NK-92 treated with Interleukin-12 subunit alpha and Interleukin-12 subunit beta, amount 100 ng/mL, for 24 hours (cell line): ENCODE measurements at places on chromosomes 12 and 14.

- DNase-seq = no peak
Observed at GRCh38 chr12:109309381-109310246, 530 bp upstream of the FOXN4 start.

- DNase-seq = no peak
Observed at GRCh38 chr14:77119851-77120250, 21.7 kb downstream of the ZDHHC22 start.

DNA sequence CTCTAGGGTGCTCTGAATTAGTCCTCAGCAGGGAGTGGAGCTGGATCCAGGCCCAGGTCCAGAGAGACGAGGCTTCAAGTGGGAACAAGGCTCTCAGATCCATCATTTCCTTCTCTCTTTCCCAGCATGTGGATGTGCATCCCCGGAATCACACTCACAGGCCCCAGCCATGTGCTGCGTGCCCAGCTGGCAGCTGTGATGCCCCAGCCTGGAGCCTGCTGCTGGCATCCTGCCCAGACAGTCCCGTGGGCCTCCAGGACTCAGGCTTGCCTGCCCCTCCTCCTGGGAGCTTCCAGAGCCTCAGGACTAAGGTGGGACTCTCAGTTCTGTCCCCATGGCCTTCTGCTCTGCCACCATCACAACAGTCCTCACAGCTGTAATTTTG is 6.2 kb upstream of the KRT84 start:
- no peak for DNase-seq

GRCh38 chr12:7731486-7731885 is 15.7 kb downstream of the CLEC4C start:
- no peak for DNase-seq

DNA sequence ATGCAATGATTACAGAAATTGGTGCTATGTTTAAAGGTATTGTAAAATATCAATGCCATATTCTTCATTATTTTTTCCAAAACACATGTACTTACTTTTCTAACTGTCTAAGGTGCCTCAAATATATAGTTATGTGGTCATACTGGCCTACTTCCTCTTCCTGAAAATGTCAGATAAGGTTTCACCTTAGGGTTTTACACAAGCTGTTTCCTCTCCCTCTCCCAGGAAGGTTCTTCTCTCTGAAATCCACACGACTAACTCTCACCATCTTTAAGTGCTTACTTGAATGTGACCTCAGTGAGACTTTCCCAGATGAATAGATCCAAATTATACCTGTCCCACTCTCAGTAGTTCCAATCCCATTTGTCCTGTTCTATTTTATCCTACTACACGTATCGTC is 11.6 kb upstream of the CLEC4D start:
- DNase-seq = no peak

DNA sequence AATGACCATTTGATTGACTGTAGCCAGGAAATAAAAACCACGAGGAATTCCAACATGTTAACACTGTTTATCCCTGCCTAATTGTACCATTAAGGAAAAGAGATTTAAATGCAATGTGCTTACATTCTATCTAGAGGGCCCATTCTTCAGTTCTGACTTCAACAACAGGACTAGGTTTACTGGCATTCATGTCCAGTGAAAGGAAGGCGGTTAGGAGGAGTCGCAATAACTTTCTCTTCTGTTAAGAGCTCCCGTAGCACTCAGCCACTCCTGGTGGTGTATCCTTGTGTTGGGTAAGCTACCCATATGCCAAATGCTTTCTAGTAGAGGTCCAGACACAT is 154.7 kb downstream of the STXBP6 start:
- DNase-seq = no peak

DNA sequence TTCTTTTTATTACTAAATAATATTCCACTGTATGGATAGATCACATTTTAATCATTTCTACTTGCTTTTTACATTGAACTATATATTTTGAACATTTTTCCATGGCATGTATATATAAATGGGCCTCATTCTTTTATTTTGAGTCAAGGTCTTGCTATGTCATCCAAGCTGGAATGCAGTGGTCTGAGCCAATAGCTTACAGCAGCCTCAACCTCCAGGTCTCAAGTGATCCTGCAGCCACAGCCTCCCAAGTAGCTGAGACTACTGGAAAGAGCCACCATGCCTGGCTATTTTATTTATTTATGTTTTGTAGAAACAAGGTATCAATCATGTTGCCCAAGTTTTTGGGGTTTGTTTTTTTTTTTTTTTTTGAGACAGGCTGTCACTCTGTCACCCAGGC is 7.6 kb downstream of the FCF1 start:
- no peak for DNase-seq

- no peak for DNase-seq
Observed at GRCh38 chr14:29637411-29637810, 290.2 kb downstream of the PRKD1 start.

DNA sequence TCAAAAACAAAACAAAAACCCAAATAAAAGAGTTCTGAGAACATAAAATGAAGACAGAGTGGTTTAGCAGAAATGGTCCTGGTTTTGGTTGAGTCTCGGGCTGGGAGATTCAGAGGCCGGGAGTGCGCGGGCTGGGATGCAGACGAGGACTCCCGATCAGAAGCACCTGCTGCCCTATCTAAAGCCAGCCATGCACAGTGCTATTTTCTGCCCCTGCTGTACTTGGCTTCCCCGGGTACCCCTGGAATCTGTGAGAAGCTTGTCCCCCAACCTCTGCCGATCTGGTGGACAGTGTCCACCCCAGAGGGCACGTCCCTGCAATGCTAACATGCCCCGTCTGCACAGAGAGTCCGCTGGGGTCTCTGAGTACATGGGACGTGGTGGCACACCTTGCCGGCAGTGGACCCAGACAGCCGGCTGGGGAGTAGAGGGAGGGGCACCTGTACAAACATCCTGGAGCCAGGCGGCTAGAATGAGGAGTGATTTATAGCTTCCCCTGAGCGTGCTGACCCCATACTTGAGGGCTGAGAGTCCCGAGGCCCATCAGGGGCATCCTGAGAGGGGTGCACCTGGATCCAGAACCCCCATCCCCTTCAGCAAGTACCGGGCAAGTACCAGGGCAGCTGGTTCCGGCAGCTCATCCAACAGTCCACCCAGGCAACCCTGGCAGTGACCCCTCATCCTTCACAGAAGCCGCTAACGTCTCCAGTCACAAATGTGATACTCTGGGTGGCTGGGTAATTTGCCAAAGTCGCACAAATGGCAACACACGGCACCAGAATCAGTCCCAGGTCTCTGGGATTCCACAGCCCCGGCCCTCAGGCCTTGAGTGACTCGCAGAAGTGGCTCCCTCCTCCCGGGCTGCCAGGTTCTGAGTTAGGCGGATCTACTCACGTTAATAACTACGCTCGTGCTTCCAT is 37.1 kb downstream of the CHGA start:
- no peak for DNase-seq

GRCh38 chr12:76270657-76271358 is 77.4 kb downstream of the BBS10 start:
- DNase-seq = no peak

- DNase-seq = no peak
Observed at GRCh38 chr14:91866061-91866460, 1.3 kb downstream of the TC2N start.

- DNase-seq = no peak
Observed at GRCh38 chr12:106096376-106096775, 42.4 kb downstream of the NUAK1 start.

DNA sequence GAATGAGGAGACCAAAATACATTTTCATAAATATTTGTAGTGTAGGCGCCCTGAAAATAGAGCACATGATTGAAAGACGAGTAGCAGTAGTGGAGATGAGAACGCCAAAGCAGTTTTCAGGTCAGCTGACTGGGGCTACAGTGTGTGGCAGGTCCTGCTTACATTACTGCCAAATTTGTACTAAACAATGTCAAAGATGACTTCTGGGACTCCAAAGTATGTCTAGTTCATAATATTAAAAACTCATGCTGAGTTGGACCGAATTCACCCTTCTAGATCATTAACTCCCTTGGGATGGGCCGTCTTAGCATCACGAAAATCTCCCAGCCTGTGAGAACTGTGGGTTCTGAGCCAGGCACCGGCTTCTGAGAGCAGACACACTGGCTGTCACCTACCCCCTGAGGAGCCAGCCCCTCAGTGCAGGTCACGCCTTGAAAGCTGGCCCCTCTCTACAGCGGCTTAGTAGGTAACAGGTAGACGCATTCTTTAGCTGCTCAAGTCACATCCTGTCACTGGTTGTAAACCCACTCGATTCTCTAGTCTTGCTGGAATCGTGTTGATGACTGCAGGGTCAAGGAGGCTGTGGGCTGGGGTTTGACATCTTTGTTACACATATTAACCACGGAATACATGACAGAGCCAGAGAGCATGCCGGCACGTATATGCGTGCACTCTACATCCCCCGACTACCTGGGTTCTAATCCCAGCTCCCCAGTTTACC is 210.4 kb downstream of the ETV6 start:
- DNase-seq = no peak

- DNase-seq = no peak
Observed at GRCh38 chr12:7628381-7628961, 37.2 kb downstream of the APOBEC1 start.

DNA sequence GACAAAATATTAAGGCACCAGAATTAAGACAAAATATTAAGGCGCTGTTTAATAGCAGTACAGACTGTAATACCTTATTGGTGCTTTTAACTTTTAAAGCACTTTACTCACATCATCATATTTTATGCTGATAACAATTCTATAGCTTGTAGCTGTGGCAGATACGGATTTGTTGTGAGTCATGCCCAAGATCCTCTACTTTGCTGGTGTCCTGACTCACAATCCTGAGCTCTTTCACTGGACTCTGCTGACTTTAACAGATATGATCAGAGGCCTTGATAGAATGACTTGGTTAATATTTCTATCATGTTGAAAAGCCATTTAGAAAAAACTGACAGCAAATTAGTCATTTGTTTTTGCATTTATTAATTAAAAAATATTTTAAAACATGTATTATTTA is 99.0 kb upstream of the PKP2 start:
- no peak for DNase-seq

DNA sequence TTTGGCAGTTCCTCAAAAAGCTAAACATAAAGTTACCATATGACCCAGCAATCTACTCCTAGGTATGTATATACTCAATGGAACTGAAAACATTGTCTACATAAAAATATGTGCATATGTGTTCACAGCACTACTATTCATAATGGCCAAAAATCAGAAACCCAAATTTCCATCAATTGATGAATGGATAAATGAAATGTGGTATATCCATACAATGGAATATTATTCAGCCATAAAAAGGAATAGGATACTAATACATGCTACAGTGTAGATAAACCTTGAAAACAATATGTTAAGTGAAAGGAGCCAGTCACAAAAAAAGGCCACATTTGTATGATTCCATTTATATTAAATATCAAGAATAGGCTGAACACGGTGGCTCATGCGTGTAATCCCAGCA is 3.4 kb downstream of the ACYP1 start:
- no peak for DNase-seq

DNA sequence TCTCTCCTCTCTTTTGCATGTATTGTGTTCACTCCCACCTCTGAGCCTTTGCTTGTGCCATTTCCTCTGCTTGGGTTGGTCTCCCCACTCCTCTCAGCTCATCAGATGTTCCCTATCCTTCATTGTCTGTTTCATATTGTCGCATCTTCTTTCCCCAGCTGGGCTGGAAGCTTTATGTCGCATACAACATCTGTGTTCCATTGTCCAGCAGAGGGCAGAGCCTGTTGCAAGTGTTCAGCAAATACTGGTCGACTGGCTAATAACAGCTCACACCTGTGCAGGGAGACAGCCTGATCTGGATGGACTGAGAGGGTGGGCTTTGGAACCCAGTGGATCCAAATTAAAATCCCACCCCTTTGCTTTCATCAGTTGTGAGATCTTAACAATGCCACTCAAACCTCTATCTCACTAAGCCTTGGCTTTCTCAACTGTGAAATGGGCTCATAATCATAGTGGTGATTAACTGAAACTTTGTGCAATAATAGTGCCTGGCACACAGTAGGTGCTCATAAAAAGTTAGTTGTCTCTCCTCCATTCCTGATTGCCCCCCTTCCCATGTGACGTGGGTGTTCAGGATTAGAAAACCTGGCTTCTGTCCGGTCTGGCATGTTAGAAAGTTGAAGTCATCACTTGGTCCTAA is 75.8 kb downstream of the RIN3 start:
- no peak for DNase-seq

- DNase-seq = no peak
Observed at GRCh38 chr14:50714450-50715073, 46.5 kb upstream of the SAV1 start.

DNA sequence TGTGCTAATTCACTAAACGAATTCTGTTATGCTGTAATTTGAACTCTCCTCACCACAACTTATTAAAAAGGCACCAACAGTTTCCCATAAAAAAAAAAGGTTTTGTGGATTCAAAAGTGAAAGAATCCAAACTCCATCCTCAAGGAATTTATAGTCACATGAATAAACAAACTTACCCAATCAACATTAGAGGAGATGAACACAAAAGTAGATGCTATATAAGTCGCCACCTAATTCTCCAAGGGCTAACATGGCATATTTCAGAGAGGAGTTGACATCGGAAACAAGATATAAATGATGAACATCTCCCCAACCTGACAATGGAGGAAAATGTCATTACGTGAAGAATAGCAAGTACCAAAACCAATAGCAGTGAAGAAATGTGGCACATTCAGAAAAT is 265.5 kb upstream of the PRKD1 start:
- DNase-seq = no peak

DNA sequence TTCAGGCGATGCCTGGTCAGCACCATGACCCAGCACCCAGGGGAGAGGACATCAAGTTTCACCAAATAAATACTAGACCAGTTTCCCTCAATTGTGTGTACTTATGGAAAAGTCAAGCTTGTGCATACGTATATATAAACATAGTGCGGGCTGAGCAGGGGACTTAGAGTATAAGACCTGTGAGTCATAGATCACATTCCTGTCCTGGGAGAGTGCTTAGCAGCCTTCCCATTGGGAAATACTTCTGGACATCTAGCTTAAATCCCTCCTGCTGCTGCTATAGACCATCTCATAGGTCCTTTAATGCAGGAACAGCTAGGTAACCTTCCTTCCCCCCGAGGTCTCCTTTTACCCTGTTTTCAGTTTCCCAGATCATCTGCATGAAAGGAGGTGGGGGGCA is 51.9 kb downstream of the PRMT8 start:
- DNase-seq = no peak

DNA sequence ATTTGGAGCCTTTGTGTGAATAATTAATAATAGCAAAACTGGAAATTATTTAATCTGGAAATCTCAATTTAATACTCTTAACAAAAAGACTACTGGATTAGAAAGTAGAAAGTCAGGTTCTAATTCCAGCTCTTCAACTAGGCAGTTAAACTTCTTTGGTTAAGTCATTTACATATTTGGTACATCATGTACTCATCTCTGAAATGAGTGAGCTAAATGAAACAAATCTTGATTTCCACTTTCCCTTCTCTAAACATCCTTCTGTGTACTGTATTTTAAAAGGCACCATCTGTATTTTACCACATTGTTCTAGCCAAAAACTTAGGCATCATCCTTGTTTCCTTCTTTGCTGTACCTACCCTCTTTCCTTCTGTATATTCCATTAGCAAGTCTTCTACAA is 26.9 kb downstream of the CRADD start:
- no peak for DNase-seq

GRCh38 chr14:69323266-69323998 is 63.5 kb downstream of the GALNT16 start:
- DNase-seq = no peak

GRCh38 chr12:96223411-96224218 is 29.4 kb downstream of the ELK3 start:
- no peak for DNase-seq

GRCh38 chr12:65121049-65121955 is at the start of gene WIF1:
TSS of gene WIF1 (minus strand) at chr12:65121305. CDS start at chr12:65121191, 114 bp downstream.
- no peak for DNase-seq

- no peak for DNase-seq
Observed at GRCh38 chr12:124713041-124713435, 145.6 kb upstream of the NCOR2 start.
